Neural crest cell (in vitro differentiated cells): ENCODE measurements at places on chromosomes 2 and 18. TPM values are rescaled to one million over a fixed set of nuclear protein-coding genes. Genes with fewer than 3 reads are reported as not detected.

The SIX2 gene
- total RNA-seq, result 0.14 TPM in 1 of 2 replicates, not detected in the other

The POTEJ gene
- not detected in 2 replicates for total RNA-seq

The IL18R1 gene
- not detected in 2 replicates for total RNA-seq

The UPP2 gene
- not detected in 2 replicates for total RNA-seq

The AGXT gene
- total RNA-seq, result not detected in 2 replicates

The CHRND gene
- total RNA-seq, result 4.1 and 5.8 TPM in 2 replicates

The INO80D gene
- total RNA-seq, result 18.1 and 18.8 TPM in 2 replicates

The ALPG gene
- total RNA-seq, result not detected in 2 replicates

The R3HDM1 gene
- 63.0 and 75.1 TPM in 2 replicates for total RNA-seq

The LOXHD1 gene
- not detected in 2 replicates for total RNA-seq

The ASB18 gene
- total RNA-seq, result not detected in 2 replicates

The POMC gene
- 0.39 and 0.54 TPM in 2 replicates for total RNA-seq

The PLA2R1 gene
- total RNA-seq, result 0.09 and 0.18 TPM in 2 replicates

The KYNU gene
- 0.14 and 0.26 TPM in 2 replicates for total RNA-seq

- no peak for DNase-seq
Observed at GRCh38 chr2:240433973-240434727, 1.3 kb upstream of the GPC1 start.

DNA sequence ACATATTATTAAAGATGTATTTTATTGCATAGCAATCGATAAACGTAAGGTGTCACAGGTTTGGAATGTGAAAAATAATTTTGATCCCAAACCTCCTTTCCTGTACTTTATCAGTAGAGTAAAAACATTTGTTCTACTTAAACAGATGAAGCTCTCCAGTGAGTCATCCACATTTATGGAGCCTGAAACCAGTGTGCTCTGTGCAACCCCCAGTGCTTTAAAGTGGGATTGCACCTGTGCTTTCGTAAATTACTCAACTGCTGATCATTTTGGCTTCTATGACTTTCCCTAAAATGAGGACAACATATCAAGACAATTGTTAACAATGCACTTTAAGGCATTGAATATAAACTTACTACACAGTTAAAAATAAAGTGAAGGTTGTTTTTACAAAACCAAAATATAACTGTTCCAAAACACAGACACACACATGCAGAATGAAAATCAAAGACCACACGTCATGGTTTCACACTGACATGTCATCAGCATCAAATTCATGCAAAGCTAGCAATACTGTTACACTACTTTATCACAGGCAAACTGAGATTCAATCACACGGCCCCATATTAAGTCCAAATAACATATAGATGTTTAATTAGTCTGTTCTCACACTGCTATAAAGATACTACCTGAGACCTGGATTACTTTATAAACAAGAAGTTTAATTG, 9.7 kb downstream of the TMEM18 start:
- DNase-seq, result no peak

DNA sequence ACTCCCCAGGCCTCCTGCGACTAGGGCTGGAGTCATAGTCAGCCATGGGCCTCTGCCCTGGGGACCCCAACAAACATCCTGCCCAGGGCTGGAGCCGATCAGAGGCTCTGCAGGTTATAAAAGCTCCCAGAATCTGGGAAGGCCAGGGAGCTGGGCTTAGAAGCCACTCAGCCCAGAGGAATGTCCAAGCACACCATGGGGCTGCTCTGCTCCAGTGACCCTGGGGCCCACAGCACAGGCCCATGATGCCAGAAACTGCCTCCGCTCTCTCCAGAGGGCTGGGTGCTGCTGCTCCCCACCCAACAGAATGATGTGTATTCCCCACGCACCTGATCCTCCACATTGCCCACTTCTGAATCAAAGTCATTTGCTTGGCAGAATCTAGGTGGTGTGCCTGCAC, 88.5 kb downstream of the ARMC9 start:
- DNase-seq, result no peak

GRCh38 chr2:201930043-201930442, 103.6 kb upstream of the FZD7 start:
- DNase-seq, result no peak

DNA sequence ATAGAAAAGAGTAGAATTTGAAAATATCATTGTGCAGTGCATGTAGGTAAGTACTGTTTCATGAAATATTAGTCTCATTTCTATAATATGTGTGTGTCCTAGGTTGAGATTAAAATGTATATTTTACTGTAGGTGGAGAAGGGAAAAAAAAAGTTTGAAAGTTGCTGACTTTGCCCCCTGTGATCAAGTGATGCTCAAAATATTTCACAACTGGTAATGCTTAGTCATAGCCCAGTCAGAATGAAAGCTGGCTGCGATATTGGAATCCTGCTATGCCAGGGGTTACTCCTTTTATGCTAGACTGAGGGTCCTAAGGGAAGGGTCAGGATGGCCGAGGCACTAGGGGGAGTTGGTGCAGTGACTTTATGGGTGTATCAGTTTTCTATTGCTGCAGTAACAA, 19.5 kb upstream of the CFAP36 start:
- no peak for DNase-seq

DNA sequence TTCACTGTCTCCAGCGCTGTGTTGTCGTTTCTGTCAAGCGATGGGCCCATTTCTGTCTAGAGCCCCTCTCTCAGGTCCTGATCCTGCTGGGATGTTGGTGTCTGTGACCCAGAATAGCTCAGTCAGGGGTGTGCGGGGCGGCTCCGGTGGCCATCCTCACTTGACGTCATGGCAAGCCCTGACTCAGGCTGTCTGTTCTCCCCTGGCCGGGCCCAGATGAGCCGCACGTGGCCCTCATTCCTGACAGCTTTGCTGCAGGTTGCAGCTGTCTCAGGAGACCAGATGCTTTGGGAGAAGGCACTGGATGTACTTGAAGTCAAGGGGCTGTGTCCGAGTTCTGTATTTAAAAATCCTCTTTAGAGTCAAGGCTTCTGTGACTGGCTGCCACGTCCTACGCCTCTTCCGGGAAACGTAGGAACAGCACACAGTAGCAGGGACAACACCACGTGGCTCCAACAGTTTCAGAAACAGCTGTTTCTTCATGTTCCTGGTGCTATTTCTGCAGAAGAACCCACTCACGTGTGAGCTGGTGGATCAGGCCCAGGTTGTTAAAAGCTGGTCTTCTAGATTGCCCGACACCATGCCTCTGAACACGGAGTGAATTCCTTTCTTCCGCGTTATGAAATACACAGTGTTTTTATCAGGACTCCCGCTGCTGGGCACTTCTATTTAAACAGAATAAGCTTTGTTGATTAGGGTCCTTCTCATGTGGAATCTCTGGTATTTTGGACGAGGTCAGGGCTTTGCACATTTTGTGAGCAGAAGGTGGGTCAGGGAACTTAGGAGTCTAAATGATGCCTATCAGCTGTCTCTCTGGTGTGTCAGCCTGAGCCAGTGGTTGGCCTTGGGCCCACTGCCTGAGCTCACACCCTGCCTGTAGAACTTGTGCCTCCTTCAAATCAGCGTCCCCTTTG, 28.3 kb upstream of the NTSR2 start:
- no peak for DNase-seq

- DNase-seq, result no peak
Observed at GRCh38 chr2:9178904-9179571, 27.6 kb upstream of the ASAP2 start.

DNA sequence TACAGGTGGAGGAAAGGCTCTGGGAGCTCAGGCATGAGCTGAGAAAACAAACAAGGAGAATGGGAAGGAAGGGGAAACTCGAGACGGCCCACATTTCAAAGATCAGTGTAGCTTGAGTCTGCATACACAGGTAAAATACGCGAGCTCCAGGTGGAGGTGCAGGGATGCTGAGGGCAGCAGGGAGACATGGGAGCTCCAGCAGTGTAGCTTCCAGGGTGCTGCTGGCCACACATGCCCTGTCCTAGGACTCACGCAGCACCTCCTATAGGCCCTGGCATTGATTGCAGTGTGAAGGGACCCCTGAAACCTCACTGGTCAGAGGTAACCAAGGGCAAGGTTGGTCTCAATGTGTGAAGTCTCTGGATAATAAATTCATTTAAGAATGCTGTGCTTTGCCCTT, 362.8 kb upstream of the HS6ST1 start:
- no peak for DNase-seq

GRCh38 chr2:103959174-103960128, 894.5 kb upstream of the POU3F3 start:
- DNase-seq, result peak; percentile 51

DNA sequence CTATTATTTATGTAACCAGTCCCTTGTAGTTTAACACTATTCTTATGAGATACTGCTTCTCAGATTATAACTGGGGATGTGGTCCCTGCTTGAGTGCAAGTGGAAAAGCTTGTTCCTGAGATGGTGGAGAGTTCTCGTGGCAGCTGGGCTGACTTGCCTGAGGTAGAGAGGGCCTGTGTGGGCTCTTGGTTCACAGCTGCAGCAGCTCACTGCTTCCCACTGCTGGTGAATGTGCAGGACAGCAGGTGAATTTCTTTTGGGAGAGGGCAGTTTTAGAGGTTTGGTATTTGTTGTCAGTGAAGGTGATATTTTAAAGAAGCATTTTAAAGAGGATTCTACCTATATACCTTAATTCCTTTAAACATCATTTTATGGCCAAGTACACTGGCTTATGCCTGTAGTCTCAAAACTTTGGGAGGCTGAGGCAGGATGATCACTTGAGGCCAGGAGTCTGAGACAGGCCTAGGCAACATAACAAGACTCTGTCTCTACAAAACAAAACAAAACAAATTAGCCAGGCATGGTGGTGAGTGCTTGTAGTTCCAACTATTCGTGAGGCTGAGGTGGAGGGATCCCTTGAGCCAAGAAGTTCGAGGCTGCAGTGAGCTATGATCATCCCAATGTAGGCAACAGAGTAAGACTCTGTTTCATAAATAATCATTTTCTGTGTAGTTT, 94.8 kb downstream of the MTA3 start:
- DNase-seq, result peak; percentile 51

GRCh38 chr2:237665713-237666143, 38.3 kb downstream of the LRRFIP1 start:
- no peak for DNase-seq

DNA sequence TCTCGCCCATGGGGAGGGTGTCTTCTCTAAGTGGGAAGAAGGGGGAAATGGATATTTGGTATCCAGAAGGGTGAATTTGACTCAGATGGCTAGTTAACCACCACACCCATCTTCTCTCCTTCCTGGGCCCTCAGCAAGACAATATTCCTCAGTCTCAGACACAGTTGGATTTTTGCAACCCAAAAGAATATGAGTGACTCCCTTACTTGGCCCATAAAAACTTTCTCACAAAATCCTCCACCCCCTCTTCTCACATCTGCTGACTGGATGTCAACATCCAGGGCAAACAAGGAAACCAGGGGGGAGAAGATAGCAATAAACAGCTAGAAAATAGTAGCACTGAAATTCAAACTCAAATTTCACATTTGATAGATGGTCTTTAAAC, 35.3 kb upstream of the GCC2 start:
- DNase-seq, result no peak

DNA sequence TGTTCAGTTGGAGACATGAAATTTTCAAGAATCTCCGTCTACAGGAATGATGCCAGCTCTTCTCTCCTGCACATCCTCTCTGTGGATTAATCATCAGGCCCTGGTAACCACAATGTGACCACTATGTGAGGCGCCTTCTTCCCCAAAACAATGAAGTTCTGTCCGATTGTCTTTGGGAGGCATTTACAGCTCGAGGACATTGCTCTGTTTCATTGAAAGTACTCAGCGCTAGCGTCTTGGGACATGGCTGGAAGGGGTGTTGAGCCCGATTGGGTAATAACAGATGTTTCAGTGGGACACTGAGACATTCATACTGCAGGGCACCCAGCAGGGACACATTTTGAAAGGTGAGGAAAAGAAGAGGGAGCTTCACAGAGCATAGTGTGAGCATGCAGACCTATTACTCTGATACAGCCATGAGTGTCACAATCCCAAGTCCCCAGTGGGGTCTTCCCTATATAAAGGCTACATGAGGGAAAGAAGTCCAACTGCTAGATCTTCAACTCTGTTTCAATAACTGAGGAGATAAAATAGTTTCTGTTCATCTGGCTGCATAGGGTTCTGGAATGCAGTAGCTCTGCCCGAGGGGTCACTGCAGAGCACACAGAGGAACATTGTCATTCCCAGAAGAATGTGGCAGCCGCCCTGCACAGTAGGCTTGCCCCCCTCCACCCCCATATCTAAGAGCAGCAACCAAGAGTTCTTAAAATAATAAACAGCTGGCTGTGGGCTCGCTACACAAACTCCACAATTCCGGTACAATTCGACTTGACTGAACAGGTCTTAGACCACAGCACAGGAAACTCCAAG, 237.3 kb downstream of the OSR1 start:
- no peak for DNase-seq

DNA sequence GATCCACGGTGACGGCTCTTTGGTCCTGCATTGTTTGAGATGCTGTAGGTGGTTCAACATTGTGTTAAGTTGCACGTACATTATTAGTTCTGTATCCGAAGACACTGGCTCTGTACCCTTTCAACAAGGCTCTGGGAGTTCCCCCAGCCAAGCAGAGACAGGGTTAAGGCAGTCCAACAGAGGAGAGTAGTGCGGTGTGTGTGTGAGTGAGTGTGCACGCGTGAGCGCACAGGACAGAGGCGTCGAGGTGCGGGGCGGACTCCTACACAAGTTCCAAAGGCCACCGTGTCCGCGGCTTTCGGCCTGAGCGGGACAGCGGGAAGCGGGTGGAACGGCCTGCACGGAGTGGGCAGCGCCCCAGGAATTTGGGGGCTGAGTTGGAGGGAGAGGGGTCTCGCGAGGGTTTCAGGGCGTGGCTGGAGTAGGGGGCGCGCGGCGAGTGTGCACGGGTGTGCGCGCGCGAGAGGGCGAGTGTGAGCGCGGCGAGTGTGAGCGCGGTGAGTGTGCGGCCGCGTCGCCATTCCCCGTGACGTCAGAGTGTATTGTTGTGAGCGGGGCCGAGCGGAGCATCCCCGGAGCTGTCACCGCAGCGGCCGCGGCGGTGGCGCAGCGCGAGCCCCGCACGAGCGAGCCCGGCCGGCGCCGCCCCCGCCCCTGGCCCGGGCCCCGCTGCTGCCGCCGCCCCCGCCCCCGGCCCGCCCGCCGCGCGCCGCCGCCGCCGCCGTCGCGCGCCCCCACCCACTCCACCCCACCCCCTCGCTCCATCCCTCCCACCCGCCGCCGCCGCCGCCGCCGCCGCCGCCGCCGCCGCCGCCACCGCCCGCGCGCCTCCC, at the start of gene ASXL3:
TSS of gene ASXL3 (plus strand) at position 535 of the 833 bp plus-strand sequence. CDS start 413 bp downstream, outside the sequence.
- peak; percentile 54 for DNase-seq

- no peak for DNase-seq
Observed at GRCh38 chr2:241620419-241620769, 16.6 kb downstream of the THAP4 start.

DNA sequence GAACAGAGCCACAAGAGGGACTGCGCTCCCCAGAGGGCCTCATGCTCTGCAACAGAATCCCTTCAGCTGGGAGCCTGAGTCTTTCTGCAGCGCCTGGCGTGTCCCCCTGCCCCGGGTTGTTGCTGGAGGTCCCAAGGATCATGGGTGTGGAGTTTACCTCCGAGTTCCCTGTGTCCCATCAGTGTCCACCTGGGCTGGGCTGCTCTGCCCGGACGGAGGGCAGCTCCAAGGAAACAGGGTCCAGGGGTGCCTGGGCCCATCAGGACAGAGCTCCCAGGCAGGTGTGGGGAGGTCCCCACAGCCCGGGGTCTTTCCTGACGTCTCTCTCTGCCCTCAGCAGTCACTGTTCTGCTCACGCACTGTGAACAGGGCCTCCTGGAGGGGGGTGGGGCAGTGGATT, 63.5 kb downstream of the EMILIN2 start:
- no peak for DNase-seq

GRCh38 chr2:66582987-66583880, 148.3 kb downstream of the MEIS1 start:
- DNase-seq, result peak; percentile 8

- DNase-seq, result no peak
Observed at GRCh38 chr2:64950226-64951160, 38.7 kb upstream of the SLC1A4 start.

GRCh38 chr2:106963156-106963555, 77.2 kb upstream of the ST6GAL2 start:
- DNase-seq, result no peak

GRCh38 chr2:45168711-45169338, 159.6 kb upstream of the SIX2 start:
- peak; percentile 6 for DNase-seq
